ENCODE measurements at places on chromosomes 16 and 17.

GRCh38 chr17:48074322-48075081, 26.3 kb downstream of the NFE2L1 start:
- peak; percentile 74 for DNase-seq

DNA sequence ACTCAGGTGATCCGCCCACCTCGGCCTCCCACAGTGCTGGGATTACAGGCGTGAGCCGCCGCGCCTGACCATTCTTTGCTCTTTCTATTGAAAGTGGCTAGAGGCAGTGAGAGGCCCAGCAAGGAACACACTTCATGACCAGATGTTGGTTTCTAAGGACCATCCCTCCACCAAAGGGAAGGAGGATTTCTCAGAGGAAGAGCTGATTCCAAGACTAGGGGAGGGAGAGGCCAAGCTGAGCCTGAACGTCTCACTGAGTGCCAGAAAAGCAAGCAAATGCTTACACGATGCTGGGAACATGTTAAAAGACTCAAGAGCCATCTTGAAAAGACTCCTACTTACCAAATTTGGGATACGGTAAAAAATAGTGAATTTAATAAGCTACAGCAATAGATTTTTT, 79.2 kb downstream of the MRM3 start:
- DNase-seq, result no peak

- peak; percentile 24 for DNase-seq
Measured at GRCh38 chr17:81254955-81255717, 16.0 kb downstream of the NDUFAF8 start.

GRCh38 chr16:14579266-14579665, 50.8 kb downstream of the PARN start:
- DNase-seq, result no peak

DNA sequence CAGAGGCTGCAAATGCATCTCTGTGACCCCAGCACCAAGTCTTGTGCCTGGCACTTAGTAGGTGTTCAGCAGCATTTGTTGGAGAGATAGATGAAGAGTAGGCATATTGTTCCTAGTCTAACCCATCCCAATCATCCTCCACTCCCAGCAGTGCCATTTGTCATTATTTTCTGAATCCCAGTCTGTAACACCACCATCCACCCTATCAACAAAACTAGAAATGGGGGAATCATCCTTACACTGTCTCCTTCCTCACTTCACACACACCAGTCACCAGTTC, 95.9 kb upstream of the TBX2 start:
- DNase-seq, result no peak

DNA sequence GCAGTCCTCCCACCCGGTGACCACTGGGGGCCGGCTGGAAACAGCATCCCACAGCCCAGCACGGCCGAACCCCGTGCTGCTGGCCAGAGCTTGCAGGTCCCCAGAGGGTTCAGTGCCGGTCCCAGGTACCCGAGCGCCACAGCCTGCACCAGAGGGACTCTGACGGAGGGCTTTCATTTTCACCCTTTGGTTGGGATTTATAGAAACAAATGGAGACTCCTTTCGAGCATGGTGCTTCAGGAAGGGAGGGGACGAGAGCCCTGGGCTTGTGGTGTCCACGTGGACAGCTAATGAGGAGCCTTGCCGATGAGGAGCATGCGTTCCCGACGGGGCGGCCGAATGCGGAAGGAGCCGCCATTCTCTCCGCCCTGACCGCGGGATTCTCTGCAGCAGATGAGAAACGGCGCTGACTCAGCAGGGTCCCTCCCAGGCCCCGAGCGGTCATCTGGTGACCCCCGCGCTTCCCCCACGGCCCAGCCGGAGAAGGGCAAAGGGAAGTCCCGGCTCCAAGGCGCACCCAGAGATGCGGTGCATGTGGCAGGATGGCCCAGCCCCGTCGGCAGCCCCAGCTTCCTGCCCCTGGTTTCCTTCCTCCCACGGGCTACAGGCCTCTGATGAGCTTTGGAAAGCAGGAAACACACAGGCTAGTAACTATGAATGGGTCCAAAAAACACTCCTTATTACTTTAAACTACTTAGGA, 9.8 kb downstream of the SLC38A10 start:
- peak; percentile 44 for DNase-seq

GRCh38 chr17:71914042-71914441, 206.8 kb upstream of the SOX9 start:
- no peak for DNase-seq

DNA sequence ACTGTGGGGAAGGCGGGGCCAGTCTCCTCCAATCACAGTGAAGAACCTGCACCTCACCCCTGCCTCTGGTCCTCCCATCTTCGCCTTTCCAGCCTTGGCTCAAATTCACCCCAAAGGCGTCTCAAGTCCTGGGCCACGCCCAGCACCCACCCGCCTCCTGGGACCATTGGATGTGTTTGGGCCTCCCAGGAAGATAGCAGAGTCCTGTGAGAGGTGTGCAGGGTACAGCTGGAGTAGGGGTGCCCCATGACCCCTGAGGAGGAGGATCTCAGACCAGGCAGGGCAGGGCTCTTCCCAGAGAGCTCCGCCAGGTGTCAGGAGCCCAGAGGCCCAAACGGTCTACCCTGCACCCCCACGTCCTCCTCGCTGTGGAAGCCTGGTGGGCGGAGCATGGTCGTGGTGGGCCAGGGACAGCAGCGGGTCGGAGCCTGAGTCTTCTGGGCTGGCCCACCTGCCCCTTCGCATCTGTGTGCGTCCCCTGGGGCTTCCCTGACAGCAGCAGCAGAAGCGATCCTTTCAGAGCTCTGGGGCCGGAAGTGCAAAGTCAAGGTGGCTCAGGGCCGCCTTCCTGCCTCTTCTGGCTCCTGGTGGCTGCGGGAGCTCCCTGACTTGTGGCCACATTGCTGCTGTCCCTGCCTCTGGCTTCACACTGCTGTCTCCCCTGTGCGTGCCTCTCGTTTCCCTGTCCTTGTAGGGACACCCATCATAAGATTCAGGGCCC, 34.9 kb upstream of the ZNF469 start:
- DNase-seq, result no peak

DNA sequence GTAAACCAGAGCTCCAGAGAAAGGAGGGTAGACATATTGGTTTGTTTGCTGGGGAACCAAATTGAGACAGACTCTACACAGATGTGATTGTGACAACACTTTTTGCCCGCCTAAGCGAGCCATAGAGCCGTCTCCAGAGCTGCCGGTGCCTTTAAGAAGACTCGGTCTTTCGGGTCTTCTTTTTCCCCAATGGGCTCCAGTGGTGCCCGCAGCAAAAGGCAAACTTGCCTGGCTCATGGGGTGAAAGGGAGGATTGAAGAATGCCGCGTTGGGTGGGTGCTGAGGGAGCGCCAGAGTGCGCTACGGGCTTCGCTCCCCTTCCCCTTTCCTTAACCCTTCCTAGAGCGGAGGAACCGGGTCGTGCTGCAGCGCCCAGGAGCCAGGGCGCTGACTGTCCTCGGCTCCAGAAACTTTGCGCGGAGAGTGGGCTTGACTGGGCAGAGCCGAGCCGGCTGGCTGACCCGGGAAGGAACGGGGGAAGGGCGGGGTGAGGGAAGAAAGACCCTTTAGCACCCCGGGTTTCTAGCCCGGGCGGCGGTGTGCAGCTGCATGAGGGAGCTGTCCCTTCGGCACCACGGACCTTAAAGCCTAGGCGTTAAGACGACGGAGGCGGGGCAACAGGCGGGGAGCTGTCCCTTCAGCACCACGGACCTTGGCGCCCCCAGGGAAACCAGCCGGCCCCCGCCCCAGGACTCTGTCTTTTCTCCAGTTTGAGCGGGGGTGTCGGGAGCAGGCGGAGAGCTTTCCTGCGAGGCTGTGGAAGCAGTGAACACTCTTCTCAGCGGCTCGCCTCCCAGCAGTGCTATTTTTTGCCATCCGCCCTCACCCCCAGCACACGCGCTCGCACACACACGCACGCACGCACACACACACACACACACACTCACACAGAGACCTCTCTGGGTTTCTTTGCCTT, at the start of gene CACNG3:
TSS of gene CACNG3 (plus strand) at position 880 of the 916 bp plus-strand sequence. CDS start 420 bp downstream, outside the sequence.
- peak; percentile 79 for DNase-seq

GRCh38 chr16:89423681-89424260, 66.6 kb downstream of the ANKRD11 start:
- DNase-seq, result no peak

DNA sequence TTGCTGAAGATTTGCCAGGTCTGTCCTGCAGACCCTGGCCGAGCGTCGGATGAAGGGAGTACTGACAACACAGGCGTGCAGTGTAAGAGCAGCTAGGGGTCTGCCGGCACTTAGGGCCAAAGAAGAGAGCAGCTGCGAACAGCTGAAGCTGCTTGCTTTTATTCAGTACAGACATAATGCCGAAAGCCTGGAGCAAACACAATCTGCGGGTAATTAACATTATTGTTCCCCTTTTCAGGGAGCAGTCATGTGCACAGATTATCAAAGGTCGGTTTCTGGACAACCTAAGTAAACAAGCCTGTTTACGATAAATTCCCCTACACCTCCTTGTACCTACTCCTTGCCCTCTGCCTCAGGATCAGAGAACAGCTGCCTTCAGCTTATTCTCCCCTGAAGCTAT, 12.0 kb upstream of the KRT23 start:
- no peak for DNase-seq

DNA sequence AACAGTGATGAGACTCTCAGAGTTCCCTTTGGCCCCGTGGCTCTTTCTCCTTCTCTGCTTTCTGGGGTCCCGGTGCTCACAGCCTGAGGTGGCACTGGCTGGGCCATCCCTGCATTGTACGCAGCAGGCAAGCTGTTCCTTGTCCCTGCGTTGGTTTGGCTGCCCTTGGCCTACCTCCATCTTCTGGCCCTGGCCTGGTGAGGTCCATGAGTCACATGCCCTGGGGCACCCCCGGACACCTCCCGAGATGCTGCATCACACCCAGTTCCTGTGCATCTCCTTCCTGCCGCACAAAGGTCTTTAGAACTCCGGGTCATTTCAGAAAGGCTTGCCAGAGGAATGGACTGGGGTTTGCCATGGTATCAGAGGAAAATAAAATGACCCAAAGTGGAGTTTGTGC, 9.5 kb downstream of the SULT1A2 start:
- no peak for DNase-seq

GRCh38 chr16:67206838-67207248, 7.9 kb downstream of the ELMO3 start:
- DNase-seq, result no peak

DNA sequence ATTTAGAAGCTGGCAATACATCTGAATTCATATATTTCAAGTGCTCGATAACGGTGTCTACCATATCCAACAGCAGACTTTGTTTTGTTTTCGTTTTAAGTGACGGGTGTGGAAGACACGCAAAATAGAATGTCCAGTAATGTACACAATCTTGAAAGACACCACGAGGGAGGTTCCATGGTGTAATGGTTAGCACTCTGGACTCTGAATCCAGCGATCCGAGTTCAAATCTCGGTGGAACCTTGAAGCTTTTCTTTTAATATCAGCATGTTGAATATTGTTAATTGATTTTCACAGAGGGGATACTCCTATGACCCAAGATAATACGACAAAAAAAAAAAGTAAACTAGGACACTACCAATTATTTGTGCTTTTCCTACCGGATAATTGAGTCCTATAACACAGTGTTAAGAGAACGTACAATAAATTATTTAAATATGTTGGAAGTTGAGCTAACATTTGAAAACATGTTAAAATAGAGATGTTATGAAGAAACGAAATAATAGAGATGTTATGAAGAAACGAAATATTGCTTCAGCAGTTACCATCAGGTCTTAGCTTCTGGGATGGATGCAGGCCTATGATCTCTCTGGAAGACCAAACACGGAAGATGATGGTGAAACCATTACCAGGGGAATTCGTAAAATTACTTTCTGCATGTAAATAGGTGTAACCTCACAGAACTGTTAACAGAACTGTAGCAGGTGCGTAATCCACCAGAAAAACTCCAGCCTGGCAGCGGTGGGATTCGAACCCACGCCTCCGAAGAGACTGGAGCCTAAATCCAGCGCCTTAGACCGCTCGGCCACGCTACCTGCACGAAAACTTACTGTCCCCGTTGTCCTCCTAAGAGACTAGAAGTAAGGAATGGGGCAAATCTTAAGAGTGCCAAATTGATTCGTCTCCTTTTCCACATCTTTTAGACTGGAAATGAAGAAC, 1.5 kb upstream of the ALOXE3 start:
- DNase-seq, result peak; percentile 94

- peak; percentile 32 for DNase-seq
Measured at GRCh38 chr17:17391668-17392370, 85.0 kb upstream of the MED9 start.

DNA sequence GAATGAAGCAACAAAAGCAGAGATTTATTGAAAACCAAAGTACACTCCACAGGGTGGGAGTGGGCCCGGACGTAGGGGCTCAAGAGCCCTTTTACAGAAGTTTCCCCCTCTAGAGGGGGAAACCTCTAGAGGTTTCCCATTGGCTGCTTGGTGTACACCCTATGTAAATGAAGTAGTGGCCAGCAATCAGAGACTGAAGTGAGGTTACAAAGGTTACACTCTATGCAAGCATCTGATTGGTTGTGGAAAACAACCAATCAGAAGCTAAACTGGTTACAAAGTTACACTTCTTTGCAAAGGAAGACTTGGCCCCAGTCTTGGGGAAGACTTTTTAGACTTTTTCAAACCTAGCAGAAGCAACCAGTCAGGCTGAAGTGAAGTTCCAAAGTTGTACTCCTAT, 27.1 kb downstream of the CRAMP1 start:
- DNase-seq, result no peak

DNA sequence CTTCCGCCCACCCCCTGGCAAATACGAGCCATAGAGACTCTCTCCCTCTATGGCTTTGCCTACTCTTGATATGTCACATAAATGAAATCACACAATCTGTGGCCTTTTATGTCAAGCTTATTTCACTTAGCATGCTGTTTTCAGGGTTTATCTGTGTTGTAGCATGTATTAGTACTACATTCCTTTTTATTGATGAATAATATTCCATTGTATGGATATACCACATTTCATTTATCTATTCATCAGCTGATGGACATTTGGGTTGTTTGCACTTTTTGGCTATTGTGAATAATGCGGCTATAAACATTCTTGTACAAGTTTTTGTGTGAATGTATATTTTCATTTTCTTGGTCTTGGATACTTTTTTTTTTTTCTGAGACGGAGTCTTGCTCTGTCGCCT, 37.0 kb upstream of the DHX8 start:
- no peak for DNase-seq

Measured in erythroblast (primary cell).